CD4-positive, alpha-beta T cell treated with Interleukin-17A for 1 hour (primary cell): ENCODE measurements at places on chromosomes 3 and 15.

- DNase-seq = no peak
These were observed 995 bp downstream of the ADAMTS17 start for GRCh38 chr15:100340721-100341238.

GRCh38 chr15:80785811-80786354 lies 6.7 kb downstream of the CEMIP start:
- DNase-seq = no peak

GRCh38 chr3:13135251-13135810 lies 62.1 kb upstream of the IQSEC1 start:
- DNase-seq = no peak

GRCh38 chr15:96495386-96495785 lies 164.9 kb downstream of the NR2F2 start:
- no peak for DNase-seq

GRCh38 chr3:189301479-189301878 lies 129.7 kb downstream of the TPRG1 start:
- no peak for DNase-seq

DNA sequence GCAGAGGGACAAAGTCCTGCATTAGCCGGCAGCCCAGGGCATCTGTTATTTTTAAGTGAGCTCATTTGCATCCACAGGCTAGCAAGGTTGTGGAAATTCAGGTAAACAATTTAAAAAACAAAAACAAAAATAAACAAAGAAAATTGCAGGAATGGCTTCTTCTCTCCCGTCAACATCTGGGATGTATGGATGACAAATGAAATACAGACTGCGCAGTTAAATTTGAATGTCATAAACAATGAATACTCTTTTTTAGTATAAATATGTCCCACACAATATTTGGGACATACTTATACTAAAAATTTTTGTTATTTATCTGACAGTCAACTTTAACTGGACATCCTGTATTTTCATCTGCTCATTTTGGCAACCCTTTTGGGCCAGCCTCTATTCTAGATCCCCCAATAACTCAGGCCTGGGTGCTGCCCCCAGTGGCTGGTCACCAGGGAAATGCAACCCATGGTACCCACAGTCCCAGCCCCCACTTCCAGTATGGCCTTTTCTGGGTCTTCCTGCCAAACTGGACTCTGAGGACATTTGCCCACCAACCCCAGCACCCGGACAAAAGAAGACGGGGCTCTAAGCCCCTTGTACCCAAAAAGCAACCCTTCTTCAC lies 12.7 kb downstream of the GRM2 start:
- no peak for DNase-seq
